Activated T-cell treated with anti-CD3 and anti-CD28 coated beads, Interleukin-2, amount 50 U/mL, for 72 hours (primary cell): ENCODE measurements at places on chromosomes 3 and 15. TPM values are rescaled to one million over a fixed set of nuclear protein-coding genes. Genes with fewer than 3 reads are reported as not detected.

GRCh38 chr3:184336547-184337398 is 627 bp upstream of the FAM131A start:
- H3K27ac ChIP-seq: peak overlapping the region; percentile 83
- peaks cover 10% of the 10 kb centered on the region for H3K36me3 ChIP-seq
- no peaks in the 10 kb centered on the region for H3K27me3 ChIP-seq
- H3K4me3 ChIP-seq: peak overlapping the region; percentile 92

- H3K27me3 ChIP-seq: peaks cover 14% of the 10 kb centered on the region
- H3K27ac ChIP-seq: no peak overlapping the region
- DNase-seq: no peak
- no peaks in the 10 kb centered on the region for H3K4me1 ChIP-seq
Measured at GRCh38 chr3:186316666-186317260, 45.3 kb downstream of the DGKG start.

DNA sequence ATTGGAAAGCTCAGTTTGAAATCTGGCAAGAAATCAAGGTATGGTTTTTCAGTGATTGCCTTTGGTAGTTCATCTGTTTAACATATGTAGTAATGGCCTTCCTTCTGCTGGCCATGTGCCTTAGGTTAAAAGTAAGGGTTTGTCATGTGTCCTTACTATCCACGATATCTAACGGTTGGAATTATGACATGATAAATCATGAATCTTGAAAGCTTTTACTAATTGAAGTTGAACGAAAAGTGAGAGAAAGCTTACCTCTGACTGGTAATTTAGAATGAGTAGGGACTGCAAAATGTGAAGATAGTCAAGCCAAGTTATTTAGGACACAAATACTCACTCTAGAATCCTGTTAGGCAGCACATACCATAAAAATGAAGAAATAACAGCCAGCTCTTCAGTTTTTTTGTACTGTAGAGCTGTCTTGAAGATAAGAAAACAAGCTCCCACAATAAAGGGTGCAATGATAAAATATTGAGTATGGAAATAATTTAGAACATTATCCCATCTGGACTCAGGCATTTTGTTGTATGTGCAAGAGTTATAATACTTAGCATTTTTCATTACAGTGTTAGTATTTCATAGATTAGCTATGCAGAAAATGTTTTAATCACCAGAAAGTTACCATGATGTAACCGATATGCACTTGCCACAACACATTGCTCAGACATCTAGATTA is 303.4 kb downstream of the ZNF385D start:
- H3K36me3 ChIP-seq: no peaks in the 10 kb centered on the region
- no peaks in the 10 kb centered on the region for H3K4me1 ChIP-seq
- no peak overlapping the region for H3K4me3 ChIP-seq
- no peak overlapping the region for H3K27ac ChIP-seq
- no peaks in the 10 kb centered on the region for H3K27me3 ChIP-seq
- no peak for DNase-seq

DNA sequence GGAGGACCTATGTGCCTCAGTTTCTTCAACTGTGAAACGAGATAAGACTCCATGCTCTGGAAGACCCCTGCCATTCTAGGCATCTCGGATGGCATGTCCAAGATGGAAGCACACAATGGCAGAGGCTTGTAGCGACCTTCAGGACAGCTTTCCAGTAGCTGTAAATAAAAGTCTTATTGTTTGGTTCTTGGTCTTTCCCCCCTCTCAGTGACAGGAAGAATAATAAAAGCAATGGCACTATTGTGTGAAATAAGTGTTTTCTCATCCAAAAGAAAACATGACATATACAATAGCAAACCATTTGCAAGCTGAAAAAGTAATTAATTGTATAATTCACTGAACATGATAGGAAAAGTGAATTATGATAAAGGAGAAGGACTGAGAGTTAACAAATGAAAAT is 32.5 kb upstream of the CD47 start:
- H3K27me3 ChIP-seq: no peaks in the 10 kb centered on the region
- DNase-seq: no peak
- H3K36me3 ChIP-seq: peaks cover 16% of the 10 kb centered on the region
- H3K4me3 ChIP-seq: peak overlapping the region; percentile 96
- peak overlapping the region; percentile 94 for H3K27ac ChIP-seq

DNA sequence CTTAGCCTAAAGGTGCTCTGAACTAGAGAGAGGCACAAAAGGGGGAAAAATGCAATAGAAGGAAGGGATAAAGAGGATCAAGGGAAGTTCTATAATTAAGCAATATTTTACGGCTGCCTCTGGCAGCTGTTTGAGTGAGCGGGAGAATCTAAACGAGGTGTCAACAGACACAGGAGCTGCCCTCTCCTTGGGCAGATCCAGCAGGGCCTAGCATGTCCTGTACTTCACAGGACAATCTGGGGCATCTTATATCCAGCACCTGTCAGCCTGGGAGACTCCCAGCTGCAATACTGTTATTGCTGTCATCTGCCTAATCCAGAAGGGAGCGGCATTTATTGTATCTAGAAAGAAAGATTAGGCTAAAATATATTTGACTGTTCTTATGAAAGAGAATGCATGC is 68.9 kb downstream of the WWTR1 start:
- H3K36me3 ChIP-seq: no peaks in the 10 kb centered on the region
- DNase-seq: no peak
- H3K4me3 ChIP-seq: no peak overlapping the region
- no peaks in the 10 kb centered on the region for H3K4me1 ChIP-seq
- H3K27ac ChIP-seq: no peak overlapping the region

DNA sequence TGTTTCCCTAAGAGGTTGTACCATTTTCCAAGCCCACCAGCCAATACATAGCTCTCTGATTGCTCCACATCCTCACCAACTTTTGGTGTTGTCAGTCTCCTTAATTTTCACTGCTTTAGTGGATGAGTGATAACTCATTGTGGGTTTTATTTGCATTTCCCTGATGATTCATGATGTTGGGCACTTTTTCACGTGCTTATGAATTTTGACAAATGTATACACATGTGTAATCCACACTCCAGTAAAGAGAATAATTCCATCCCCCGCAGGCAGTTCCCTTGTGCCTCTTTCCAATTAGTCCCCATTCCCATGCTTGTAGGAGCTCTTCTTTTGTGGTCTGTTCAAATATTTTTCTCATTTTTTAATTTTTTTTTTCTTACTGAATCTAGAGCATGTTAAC is 52.4 kb downstream of the ANP32A start:
- DNase-seq: no peak
- peaks cover 7% of the 10 kb centered on the region for H3K27me3 ChIP-seq
- H3K36me3 ChIP-seq: no peaks in the 10 kb centered on the region
- peaks cover 9% of the 10 kb centered on the region for H3K4me1 ChIP-seq
- no peak overlapping the region for H3K4me3 ChIP-seq
- H3K27ac ChIP-seq: no peak overlapping the region

DNA sequence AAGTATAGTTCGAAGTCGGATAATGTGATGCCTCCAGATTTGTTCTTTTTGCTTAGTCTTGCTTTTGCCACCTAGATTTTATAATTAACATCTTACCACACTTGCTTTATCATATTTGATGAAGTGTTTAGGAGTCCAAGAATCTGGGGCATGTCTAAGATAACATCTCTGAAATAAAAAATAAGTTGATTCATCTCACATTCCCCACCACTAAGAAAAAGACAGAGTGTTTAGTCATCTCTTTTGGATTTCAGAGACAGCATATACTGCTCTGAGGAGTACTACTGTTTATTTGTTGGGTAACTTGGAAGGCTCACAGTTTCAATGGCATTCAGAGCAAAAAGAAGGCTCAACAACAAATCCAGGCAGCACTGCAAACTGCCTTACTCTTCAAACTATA is 324.2 kb upstream of the ATP11B start:
- no peaks in the 10 kb centered on the region for H3K4me1 ChIP-seq
- no peak overlapping the region for H3K4me3 ChIP-seq
- no peak for DNase-seq

GRCh38 chr15:38745626-38746025 is 181.0 kb upstream of the RASGRP1 start:
- no peak for DNase-seq
- peaks cover 13% of the 10 kb centered on the region for H3K27me3 ChIP-seq
- H3K36me3 ChIP-seq: no peaks in the 10 kb centered on the region

- DNase-seq: no peak
- no peaks in the 10 kb centered on the region for H3K4me1 ChIP-seq
- no peak overlapping the region for H3K27ac ChIP-seq
- peaks cover 1% of the 10 kb centered on the region for H3K36me3 ChIP-seq
- no peaks in the 10 kb centered on the region for H3K27me3 ChIP-seq
Measured at GRCh38 chr15:26682598-26683164, 90.2 kb downstream of the GABRB3 start.

DNA sequence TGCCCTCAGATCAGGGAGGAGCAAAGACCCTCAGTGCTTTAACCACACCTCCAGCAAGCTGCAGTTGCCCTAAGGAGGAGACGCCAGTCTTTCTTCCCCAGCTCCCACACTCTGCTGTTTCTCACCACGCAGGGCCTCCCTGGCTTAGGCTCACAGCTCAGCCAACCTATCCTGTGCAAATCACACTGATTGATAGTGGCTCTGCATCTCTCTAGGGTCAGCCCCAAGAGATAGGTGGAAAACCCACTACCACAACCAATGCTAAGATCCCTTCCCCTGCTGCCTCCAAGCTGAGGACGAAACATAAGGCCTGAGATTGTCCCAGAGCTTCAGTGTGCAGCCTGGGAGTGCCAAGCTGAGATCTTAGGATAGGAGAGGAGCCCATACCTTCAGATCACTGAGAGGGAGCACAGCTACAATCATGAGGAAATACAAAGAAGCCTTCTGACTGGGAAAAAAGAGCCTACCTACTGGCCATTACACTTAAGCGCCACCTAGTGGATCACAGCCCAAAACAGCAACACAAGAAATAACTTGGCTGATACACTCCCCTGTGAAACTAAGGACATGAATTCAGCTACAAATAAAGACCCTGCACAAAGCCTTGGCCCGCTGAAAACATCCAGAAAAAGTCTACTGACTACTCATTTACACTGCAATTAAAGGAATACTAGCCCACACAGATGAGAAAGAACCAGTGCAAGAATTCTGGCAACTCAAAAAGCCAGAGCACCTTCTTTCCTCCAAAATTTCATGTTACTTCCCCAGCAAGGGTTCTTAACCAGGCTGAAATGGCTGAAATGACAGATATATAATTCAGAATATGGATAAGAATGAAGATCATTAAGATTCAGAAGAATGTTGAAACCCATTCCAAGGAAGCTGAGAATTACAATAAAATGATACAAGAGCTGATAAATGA is 271.5 kb upstream of the DCBLD2 start:
- H3K27me3 ChIP-seq: peaks cover 12% of the 10 kb centered on the region
- no peak overlapping the region for H3K27ac ChIP-seq
- peak; percentile 14 for DNase-seq
- H3K4me1 ChIP-seq: no peaks in the 10 kb centered on the region
- no peak overlapping the region for H3K4me3 ChIP-seq

GRCh38 chr15:81843226-81843625 is 202.6 kb downstream of the MEX3B start:
- H3K36me3 ChIP-seq: no peaks in the 10 kb centered on the region
- H3K27ac ChIP-seq: no peak overlapping the region
- no peak for DNase-seq
- no peaks in the 10 kb centered on the region for H3K27me3 ChIP-seq
- H3K4me1 ChIP-seq: no peaks in the 10 kb centered on the region
- H3K4me3 ChIP-seq: no peak overlapping the region

DNA sequence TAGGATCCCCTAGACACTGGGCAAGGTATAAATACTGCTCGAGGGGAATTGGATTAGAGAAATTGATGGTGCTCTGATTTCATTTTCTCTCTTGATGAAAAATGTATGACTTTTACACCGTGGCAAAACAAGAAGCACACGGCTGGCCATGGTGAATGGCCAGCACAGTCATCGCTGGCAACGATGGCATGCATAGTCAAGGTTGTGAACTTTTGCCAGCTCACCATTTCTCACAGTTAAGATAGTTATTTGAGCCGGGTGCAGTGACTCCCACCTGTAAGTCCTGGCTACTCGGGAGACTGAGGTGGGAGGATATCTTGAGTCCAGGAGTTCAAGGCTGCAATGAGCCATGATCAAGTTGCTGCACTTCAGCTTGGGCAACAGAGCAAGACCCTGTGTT is 95.4 kb downstream of the HMG20A start:
- H3K4me1 ChIP-seq: no peaks in the 10 kb centered on the region
- H3K27ac ChIP-seq: no peak overlapping the region
- no peak for DNase-seq
- H3K27me3 ChIP-seq: no peaks in the 10 kb centered on the region

- no peak for DNase-seq
- no peaks in the 10 kb centered on the region for H3K36me3 ChIP-seq
- H3K4me3 ChIP-seq: peak overlapping the region; percentile 3
- peak overlapping the region; percentile 5 for H3K27ac ChIP-seq
- peaks cover 33% of the 10 kb centered on the region for H3K4me1 ChIP-seq
- no peaks in the 10 kb centered on the region for H3K27me3 ChIP-seq
Measured at GRCh38 chr15:95839367-95839782, 491.1 kb upstream of the NR2F2 start.

DNA sequence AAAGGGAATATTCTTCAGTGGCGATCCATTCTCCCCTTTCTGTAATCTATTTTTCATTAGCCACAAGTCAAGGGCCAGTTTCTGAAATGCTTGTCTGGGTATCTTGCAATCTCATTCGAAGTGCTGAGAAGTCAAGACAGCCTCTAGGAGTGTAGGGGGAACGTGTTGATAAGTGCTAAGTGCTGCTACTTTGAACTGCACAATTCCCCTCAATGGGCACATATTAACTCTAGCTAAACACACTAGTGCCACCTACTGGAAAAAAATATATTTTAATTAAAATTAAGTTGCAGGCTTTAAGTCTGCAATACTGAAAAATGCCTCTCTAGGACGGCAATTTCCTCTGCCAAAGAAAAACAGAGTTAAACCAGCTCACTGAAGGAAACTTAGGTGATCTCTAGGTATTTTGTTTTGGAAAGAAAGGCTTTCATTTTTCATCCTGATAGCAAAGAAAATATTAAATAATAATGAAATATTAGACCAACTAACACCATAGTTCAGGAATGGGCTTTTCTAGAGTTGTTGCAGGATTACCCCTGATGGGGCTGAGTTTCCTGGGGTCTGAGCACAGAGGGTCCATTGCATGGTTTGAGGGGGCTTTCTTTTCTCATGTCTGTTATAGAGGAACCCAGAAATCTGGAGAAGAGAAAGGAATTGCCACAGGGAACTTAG is 181.9 kb upstream of the KBTBD8 start:
- peaks cover 12% of the 10 kb centered on the region for H3K27me3 ChIP-seq
- no peak overlapping the region for H3K4me3 ChIP-seq
- H3K4me1 ChIP-seq: no peaks in the 10 kb centered on the region
- no peaks in the 10 kb centered on the region for H3K36me3 ChIP-seq
- DNase-seq: no peak

ASB14 gene
- total RNA-seq: not detected
